NCI-H526 (cell line): ENCODE measurements at places on chromosomes 12 and 14.
A peak's percentile ranks its signal among the peaks of the same experiment; 100 is the strongest.

- DNase-seq, result no peak
Measured at GRCh38 chr14:92026548-92027190, 13.2 kb downstream of the TRIP11 start.

DNA sequence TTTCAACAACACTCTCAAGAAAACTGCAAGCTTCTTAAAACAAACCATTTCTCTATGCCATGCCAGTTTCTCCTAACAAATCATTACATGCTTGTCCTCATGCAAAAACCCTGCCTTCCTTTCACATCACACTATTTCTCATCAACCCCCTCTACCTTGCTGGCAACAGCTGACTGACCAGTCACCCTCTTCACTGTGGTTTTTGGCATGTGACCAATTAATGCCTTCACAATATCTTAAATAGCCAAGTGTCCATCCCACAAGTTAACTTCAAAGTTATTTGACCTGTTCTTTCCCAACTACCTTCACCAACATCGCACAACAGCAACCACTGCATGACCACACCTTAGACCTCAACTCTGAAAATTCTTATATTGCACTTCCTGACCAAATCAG lies 159.6 kb downstream of the CEP128 start:
- no peak for DNase-seq

GRCh38 chr12:107805488-107806180 lies 31.1 kb downstream of the ASCL4 start:
- DNase-seq, result no peak

GRCh38 chr12:4215229-4216186 lies 58.1 kb upstream of the CCND2 start:
- no peak for DNase-seq

DNA sequence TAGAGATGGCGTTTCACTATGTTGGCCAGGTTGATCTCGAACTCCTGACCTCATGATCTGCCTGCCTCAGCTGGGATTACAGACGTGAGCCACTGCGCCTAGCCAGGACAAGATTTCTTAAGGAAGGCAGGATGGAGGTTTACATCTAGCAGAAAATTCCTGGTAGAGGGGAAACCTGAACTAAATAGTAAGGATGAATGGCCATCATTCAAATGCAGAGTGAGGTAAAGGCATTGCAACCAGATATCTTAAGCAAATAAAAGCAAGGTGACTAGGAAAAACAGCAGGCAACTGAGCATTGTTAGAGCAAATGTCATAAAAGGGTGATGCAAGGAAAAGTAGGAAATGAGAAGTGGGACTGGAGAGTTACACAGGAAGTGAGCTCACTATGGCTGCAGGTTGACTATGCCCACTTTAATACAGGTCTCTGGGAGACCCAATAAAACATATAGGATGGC lies 133.0 kb downstream of the SOX5 start:
- DNase-seq, result peak; percentile 57
